ENCODE measurements at places on chromosomes 2 and 18.

- peak; percentile 15 for DNase-seq
Measured at GRCh38 chr2:2838548-2838845, 507.4 kb upstream of the MYT1L start.

DNA sequence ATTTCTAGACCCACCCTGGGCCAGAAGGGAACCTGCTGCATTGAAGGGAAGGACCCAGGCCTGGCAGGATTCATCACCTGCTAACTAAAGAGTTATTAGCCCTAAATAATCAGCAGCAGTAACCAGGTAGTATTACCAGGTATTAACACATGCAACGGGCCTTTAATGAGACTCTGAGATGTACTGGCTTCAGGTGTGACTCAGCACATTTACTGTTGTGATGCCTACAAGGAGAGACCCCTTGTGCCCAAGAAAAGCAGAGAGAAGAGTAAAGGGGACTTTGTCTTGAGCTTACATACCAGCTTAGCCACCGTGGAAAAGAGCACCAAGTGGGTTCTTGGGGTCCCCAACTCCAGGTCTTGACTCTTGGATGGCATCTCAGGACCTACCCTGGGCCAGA lies 243.1 kb upstream of the SLC39A10 start:
- no peak for DNase-seq

GRCh38 chr2:240564561-240565332 lies 3.5 kb upstream of the RNPEPL1 start:
- peak; percentile 69 for DNase-seq

- no peak for DNase-seq
Measured at GRCh38 chr2:223696719-223697118, 94.6 kb upstream of the SCG2 start.

GRCh38 chr2:209523041-209523740 lies 99.3 kb downstream of the MAP2 start:
- DNase-seq = no peak

- DNase-seq = peak; percentile 64
Measured at GRCh38 chr2:46179037-46179621, 118.1 kb upstream of the EPAS1 start.

DNA sequence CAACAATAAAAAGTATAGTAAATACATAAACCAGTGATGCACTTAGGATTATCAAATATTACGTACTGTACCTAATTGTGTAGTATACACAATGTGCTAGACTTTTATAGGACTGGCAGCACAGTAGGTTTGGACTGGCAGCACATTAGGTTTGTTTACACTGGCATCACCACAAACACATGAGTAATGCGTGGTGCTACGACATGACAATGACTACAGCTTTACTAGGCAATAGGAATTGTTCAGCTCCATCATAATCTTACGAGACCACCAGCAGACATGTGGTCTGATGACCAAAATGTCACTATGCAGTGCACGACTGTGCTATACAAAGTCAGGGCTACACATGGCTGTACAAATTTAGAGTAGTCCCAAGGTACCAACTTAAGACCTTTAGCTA lies 2.3 kb downstream of the MBOAT2 start:
- no peak for DNase-seq

- DNase-seq = no peak
Measured at GRCh38 chr2:65583061-65583460, 150.7 kb upstream of the SPRED2 start.

GRCh38 chr18:69586537-69586936 lies 185.8 kb downstream of the DOK6 start:
- DNase-seq = no peak

- DNase-seq = no peak
Measured at GRCh38 chr2:31324016-31324633, 90.2 kb downstream of the EHD3 start.

DNA sequence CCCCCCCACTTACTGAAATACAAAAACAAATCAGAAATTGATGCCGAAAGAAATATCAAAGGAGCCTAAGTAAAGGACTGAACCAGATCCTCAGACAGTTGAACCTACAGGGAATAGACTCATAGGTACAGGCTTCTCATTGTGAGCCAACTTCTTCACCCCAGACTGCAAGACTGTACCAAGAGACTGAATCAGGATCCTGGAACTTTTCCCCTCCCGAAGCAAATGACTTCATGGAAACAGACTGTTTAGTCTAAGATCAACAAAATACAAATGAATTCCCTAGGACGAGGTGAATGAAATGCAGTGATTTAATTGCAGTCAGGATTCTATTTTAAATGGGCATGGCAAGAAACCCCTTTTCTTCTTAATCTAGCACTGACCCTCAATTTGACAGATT lies 53.6 kb upstream of the RNF152 start:
- no peak for DNase-seq

- DNase-seq = no peak
Measured at GRCh38 chr2:173436088-173436487, 81.4 kb downstream of the CDCA7 start.

GRCh38 chr2:99787769-99788382 lies 298.1 kb upstream of the REV1 start:
- no peak for DNase-seq

DNA sequence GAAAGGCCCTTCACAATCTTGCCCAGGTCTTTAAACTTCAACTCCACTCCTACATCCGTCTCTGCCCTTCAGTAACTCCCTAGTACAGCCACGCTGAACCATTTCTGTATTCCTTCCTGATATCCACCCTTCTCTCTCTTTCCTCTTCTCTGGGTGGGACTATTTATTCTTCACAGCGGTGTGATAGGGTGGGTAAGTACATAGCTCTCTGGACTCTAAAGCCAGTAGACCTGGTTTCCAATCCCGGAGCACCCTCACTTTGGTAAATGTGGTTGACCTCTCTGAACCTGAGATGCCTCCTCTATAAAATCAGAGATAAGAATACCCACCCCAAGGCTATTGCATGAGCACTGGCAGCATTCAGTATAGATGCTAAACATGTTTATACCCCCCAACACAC lies 86.7 kb downstream of the ATL2 start:
- DNase-seq = no peak

DNA sequence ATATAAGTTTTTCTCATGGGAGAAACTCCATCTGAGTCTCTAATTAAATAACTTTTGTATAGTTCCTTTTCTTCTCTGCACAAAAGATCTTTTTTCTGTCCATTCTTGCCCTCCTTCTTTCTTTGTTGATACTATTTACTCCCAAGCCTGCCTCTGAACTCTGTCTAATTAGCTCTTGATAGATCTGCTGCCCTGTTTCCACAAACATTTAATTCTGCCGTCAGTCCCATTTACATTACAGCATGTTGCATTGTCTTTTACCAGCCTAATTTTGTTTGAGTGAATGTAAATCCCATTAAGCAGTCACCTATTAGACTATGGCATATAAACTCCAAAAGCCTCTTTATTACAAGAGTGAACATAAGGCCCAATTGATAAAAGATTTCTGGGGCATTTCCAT lies 254.4 kb downstream of the ERBB4 start:
- no peak for DNase-seq

GRCh38 chr2:101047774-101048173 lies 45.7 kb downstream of the RPL31 start:
- no peak for DNase-seq

DNA sequence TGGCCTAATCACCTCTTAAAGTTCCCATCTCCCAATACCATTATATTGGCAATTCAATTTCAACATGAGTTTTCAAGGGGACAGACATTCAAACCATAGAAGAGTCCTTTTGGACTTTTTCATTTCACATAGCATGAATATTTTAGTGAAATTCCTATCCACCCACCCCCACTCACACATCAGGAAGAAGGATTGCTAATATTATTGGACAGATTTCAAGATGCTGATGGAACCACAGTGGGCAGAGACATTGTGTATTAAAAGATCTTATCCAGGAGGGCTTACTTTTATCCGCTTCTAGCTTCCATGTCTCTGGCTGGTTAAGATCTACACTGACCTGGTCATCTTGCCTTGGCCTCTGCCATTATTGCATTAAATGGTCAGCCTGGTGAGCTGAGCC lies 297.4 kb upstream of the ACVR2A start:
- no peak for DNase-seq

GRCh38 chr2:85675866-85676548 lies 8.0 kb upstream of the SFTPB start:
- DNase-seq = no peak

GRCh38 chr2:229993236-229993635 lies 70.9 kb downstream of the FBXO36 start:
- DNase-seq = no peak

DNA sequence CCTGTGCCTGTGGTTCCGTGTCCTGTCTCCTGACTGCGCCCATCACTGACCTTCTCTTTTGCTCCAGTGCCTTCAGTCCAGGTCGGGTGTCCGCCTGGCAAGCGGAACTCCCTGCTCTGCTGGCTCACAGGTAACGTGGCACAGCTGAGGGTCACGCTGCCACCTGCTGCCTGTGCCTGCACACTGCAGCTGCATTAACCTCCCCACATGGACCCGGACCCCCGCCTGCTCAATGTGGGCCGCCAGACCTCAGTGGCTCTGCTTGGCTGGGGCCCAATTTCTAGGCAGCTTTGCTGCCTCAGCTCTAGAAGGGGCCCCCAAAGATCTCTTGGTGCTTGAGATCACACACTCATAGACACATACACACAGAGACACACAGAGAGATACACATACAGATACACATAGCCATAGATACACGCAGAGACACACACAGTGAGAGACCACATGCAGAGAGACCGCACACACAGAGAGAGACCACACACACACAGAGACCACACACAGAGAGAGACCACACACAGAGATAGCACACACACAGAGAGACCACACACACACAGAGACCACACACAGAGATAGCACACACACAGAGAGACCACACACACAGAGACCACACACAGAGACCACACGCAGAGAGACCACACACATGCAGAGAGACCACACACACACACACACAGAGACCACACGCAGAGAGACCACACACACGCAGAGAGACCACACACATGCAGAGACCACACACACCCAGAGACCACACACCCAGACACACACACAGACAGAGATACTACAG lies 14.9 kb upstream of the CNNM3 start:
- peak; percentile 90 for DNase-seq

- DNase-seq = no peak
Measured at GRCh38 chr2:98881153-98881650, 54.8 kb downstream of the CRACDL start.

DNA sequence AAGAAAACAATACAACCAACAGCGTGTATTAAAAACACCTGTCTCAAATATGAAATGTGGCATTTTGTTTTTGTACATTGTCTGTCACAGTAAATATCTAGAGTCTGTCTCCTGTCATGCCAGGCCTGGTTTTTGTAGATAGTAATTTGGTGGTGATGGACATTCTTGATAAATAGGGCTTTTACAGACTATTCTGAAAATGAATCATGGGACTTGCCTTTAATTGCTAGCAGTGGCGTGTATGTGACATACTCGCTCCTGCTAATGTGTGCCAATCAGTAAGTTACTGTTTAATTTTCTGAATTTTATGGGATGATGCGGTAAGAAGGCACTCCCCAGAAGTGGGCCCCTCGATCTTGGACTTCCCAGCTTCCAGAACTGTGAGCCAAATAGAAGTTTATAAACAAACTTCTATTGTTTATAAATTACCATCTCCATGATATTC lies 83.7 kb downstream of the TANC1 start:
- DNase-seq = no peak

Measured in activated CD8-positive, alpha-beta memory T cell treated with anti-CD3 and anti-CD28 coated beads for 24 hours (primary cell).